ENCODE measurements at places on chromosomes 2 and 18.
A peak's percentile ranks its signal among the peaks of the same experiment; 100 is the strongest.

DNA sequence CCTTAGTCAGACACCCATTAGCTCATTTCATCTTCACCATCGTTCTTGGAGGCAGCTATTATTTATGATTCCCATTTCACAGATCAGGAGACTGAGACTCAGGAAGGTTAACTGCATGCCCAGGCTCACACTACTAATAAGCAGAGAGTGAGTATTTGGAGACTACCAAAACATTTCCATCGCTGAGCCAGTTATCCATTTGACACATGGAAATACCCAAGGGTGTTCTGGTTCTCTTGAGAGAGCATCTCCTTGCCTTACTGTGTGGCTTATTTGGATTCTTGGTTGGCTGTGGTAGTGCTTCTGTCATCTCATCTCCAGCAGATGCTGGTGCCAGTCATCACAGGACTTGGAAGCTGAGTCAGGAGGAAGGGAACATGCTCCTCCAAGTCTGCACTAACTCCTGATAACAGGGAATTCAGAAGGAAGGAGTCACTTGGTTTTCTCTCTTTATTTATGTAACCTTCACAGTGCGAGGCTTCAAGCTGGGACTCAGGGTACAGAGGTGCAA is 55.2 kb downstream of the RASGRP3 start:
- no peak for DNase-seq

GRCh38 chr2:185318271-185318724 is 420.3 kb upstream of the FSIP2 start:
- DNase-seq, result no peak

DNA sequence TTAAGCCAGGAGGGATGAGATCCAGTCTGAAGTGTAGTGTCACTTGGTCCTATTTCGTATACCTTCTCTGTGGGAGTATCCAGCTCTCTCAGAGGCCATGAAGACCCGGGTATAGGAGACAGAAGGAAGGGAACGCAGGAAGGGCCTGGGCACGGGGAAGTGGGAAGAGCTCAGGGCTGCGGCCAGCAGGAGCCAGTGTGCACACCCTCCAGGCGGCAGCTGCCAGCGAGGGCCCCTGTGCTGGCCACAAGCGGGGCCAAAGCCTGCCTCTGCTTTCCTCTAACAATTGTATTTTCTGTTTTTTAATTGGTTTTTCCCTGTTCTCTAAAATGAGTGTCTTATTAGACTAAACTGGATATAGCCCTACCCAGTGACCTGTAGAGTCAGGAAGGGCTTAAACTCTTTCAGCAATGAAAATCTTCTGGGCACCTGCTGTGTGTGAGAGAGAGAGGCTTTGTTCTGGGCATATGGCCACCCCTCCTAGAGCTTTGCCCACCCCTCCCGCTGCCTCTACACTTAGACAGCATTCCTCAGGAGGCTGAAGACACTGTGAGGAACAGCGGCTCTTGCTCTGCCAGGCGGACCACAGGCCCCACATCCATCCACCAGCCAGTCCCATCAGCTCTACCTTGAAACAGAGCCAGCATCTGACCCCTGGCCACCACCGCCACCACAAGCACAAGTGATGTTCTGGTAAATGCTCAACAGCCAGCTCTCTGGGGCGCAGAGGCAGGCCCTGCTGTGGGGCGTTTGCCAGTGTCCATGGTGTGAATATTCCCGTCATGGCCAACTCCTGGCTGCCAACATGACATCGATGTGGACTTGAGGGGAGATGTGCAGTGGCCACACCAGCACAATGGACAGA is 9.5 kb downstream of the GPR17 start:
- peak; percentile 38 for DNase-seq

DNA sequence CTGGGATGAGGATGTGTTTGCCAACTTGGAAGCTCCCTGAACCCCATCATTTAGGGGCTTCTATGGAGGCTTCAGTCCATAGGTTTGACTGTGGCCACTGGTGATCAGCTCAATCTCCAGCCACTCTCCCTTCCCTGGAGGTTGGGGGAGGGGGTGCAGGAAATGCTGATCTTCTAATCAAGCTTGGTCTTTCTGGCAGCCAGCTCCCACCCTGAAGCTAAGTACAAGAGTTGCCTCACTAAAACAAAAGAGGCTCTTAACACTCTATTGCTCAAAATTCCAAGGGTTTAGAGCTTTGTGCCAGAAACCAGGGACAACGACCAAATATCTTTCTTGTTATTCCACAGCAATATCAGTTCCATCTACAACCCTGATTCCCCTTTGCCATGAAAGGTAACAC is 19.4 kb upstream of the MPPE1 start:
- DNase-seq, result peak; percentile 14

GRCh38 chr2:20667531-20668401 is 822 bp downstream of the GDF7 start:
- no peak for DNase-seq

DNA sequence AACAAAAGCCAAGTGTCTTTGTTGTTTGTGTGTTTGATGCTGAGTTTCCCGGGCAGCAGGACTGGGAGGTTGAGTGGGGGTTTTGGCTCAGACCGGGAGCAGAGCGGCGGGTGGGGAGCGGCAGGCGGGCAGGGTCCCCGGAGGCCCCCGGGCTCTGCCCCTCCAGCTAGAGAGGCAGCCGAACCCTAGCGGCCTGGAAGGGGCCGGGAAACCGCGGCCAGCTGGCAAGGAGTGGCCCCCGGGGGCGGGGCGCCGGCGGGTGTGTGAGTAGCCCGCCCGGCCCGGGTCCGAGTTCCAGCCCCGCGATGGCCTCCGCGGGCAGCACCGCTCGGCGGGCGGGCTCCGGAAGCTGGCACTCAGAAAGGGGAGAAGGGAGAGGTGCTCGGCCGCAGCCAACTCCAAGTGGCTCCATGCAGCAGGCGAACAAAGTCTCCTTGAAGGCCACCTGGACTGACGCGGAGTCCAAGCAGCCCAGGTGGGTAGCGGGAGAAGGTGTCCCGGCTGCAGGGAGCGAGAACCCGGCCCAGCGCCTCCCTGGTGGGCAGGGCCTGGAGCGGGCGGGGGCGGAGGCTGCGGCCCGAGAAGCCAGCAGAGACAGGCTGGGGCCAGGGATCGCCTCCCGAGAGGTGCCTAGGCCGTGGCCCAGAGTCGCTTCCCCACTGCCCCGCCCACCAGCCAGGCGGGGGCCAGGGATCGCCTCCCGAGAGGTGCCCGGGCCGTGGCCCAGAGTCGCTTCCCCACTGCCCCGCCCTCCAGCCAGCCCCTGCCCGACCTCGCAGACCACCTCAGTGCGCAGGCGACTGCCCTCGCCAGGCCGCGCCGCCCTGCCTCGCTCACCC is at the start of gene ANKRD53:
Gene ANKRD53 (plus strand): TSS at position 290 of the 839 bp plus-strand sequence. CDS start 16 bp downstream, at position 306.
- DNase-seq, result peak; percentile 87

Data from aorta (tissue), 5 donors.